ENCODE measurements at places on chromosomes 7 and 10. TPM values are rescaled to one million over a fixed set of nuclear protein-coding genes. Genes with fewer than 3 reads are reported as not detected.

The PRR15 gene
- not detected for total RNA-seq

The FRAT2 gene
- total RNA-seq, result 13.6 TPM

The NUB1 gene
- total RNA-seq, result 60.3 TPM

The RPEL1 gene
- not detected for total RNA-seq

The VWC2 gene
- not detected for total RNA-seq

The COBL gene
- total RNA-seq, result 17.2 TPM

The HOXA4 gene
- total RNA-seq, result 8.6 TPM

The WNT8B gene
- not detected for total RNA-seq

The GRID2IP gene
- 0.27 TPM for total RNA-seq

The FAM13C gene
- 53.4 TPM for total RNA-seq

The SUN3 gene
- total RNA-seq, result not detected

DNA sequence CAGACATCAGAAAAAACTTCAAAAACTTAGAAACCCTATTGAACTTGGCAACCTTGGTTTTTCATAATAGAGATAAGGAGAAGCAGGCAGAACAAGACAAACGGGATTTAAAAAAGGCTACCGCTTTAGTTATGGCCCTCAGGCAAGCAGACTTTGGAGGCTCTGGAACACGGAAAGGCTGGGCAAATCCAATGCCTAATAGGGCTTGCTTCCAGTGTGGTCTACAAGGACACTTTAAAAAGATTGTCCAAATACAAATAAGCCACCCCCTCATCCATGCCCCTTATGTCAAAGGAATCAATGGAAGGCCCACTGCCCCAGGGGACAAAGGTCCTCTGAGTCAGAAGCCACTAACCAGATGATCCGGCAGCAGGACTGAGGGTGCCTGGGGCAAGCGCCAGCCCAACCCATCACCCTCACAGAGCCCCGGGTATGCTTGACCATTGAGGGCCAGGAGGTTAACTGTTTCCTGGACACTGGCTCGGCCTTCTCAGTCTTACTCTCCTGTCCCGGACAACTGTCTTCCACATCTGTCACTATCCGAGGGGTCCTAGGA, 115.3 kb downstream of the NRCAM start:
- ATAC-seq, result no peak
- no peaks in the 10 kb centered on the region for H3K36me3 ChIP-seq
- H3K27ac ChIP-seq, result no peak overlapping the region
- no peaks in the 10 kb centered on the region for H3K27me3 ChIP-seq
- H3K4me3 ChIP-seq, result no peak overlapping the region

DNA sequence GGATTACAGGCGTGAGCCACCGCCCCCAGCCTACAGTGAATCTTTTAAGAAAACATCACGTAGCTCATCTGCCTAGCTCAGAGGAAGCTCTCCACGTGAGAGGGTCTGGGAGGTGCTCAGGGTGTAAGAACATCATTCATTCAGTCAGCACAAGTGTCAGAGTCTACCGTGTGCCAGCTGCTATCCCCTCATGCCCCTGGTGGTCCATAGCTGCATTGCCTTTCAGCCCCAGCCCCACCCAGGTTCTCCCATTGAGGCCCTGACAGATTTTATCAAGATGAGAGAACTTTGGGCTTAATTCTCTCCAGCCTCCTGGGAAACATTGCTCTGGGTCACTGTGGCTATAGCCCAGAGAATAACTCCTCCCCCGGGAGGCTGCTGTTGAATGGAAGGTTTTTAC, 45.1 kb downstream of the ZNF503 start:
- H3K27ac ChIP-seq, result no peak overlapping the region
- H3K4me1 ChIP-seq, result no peaks in the 10 kb centered on the region
- H3K4me3 ChIP-seq, result no peak overlapping the region
- H3K27me3 ChIP-seq, result no peaks in the 10 kb centered on the region
- ATAC-seq, result no peak

GRCh38 chr7:134910214-134910890, 76.0 kb upstream of the AGBL3 start:
- H3K27me3 ChIP-seq, result no peaks in the 10 kb centered on the region
- H3K36me3 ChIP-seq, result no peaks in the 10 kb centered on the region
- H3K27ac ChIP-seq, result peak overlapping the region; percentile 89

GRCh38 chr7:36228039-36228438, 75.0 kb downstream of the EEPD1 start:
- no peaks in the 10 kb centered on the region for H3K36me3 ChIP-seq
- H3K4me1 ChIP-seq, result peaks cover 6% of the 10 kb centered on the region
- H3K27ac ChIP-seq, result no peak overlapping the region
- H3K27me3 ChIP-seq, result no peaks in the 10 kb centered on the region
- ATAC-seq, result no peak

DNA sequence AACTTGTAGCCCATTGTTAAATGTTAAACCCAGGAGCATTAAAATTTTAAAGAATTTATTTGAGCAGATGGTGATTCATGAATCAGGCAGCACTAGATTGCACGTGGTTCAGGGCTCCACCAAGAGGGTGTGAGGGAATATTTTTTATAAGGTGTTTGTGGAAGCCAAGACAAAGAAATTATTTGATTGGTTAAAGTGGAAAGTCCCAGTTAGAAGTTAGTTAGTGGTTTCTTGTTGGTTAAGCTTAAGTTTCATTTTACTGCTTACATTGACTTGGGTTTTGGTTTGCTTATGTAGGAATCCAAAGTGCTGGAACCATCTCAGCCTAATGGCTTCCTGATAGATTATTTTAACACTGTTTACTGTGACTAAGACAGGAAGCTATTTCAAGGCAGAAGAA, 906.2 kb downstream of the LRMDA start:
- peaks cover 8% of the 10 kb centered on the region for H3K4me1 ChIP-seq
- no peaks in the 10 kb centered on the region for H3K27me3 ChIP-seq
- no peak for ATAC-seq
- H3K4me3 ChIP-seq, result no peak overlapping the region

DNA sequence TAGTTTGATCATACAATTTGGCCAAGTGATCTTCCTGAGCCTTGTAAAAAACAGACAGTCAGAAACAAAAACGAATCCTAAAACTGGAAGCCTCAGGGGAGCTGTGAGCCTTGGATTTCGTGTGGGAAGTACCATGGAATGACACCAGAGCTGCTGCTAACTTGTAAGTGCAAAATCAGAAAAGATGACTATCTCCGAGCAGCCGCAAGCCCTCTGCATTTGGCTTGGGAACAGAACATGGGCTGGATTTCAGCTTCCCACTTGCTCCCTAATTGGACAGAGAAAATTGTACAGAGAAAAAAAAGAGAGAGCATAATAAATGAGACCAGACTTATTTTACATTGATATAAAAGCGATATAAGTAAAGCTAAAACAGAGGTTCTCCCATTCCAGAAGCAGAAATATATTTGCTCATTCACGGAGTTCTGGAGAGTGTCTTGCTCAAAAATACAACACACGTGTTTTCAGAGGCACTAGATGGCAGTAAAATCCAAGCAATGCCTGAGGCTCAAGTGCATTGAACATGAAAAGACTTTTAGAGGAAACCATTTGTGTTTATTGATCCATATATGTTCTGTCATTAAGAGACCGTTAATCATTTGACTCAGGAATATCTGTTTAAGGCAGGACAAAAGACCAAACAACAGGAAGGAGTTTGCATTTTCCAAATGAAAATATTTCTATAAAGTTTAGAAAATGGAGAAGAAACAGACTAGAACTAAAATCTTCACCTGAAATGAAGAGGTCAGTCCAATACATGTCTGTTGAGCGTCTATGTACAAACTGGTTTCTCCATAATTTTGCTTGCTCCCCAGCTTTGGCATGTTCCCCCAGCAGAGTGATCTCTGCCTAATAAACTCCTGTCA, 78.3 kb upstream of the SLC26A5 start:
- H3K4me3 ChIP-seq, result no peak overlapping the region
- peaks cover 9% of the 10 kb centered on the region for H3K27me3 ChIP-seq
- no peak for ATAC-seq
- no peaks in the 10 kb centered on the region for H3K4me1 ChIP-seq
- H3K27ac ChIP-seq, result no peak overlapping the region
- no peaks in the 10 kb centered on the region for H3K36me3 ChIP-seq

GRCh38 chr7:135074096-135074495, 73.8 kb upstream of the TMEM140 start:
- H3K4me3 ChIP-seq, result no peak overlapping the region
- no peaks in the 10 kb centered on the region for H3K36me3 ChIP-seq
- H3K4me1 ChIP-seq, result no peaks in the 10 kb centered on the region
- ATAC-seq, result no peak

DNA sequence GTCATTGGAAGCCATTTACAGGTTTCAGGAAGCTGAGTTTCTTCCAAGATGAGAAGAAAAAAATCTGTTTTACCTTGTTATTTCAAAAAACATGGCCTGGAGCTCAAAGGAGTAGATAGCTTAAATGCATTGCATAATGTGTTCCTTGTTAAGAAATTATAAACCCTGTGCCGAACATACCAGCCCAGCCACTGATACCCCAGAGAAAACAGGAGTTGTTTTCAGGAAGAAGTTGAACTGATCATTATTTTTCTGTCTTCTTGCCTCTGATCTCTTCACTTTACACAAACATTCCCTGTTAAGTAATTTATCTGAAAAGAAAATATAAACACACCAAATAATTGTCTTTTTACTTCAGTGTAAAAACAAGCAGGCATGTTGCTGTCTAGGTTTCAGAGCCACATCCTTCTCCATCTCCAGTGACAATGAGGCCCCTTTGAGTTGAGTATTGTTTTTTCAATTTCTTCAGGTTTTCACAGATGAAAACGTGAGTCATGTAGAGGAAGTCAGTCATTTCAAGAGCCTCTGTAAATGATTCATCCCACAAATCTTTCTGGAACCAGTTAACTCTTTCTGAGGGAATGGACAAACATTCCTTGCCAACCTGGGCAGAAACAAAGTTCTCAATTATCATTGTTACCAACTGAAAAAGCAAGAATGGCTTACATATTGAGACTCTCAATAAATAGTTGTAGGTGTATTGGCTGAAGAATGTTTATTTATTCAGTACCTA, 244.2 kb downstream of the IPMK start:
- no peak for ATAC-seq
- H3K4me1 ChIP-seq, result no peaks in the 10 kb centered on the region
- H3K36me3 ChIP-seq, result no peaks in the 10 kb centered on the region
- H3K27me3 ChIP-seq, result no peaks in the 10 kb centered on the region
- H3K27ac ChIP-seq, result no peak overlapping the region
- no peak overlapping the region for H3K4me3 ChIP-seq

DNA sequence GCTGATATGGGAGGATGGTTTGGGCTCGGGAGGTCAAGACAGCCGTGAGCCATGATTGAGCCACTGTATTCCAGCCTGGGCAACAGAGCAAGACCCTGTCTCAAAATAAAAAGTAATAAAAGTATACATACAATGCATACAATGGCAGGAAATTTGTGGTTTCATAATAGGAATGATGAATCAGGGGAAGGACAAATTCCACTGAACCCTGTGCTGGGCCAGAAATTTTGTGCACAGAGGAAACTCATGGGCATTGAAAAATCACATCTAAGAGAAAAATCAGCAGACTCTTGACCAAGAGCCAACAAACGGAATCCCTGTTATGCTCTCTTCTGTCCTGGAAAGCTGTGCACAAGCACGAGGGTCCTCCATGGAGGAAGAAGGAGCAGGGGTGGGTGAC, 35.1 kb downstream of the SEM1 start:
- H3K4me1 ChIP-seq, result no peaks in the 10 kb centered on the region
- H3K27me3 ChIP-seq, result no peaks in the 10 kb centered on the region
- H3K36me3 ChIP-seq, result peaks cover 36% of the 10 kb centered on the region
- no peak overlapping the region for H3K27ac ChIP-seq
- no peak for ATAC-seq

- H3K27me3 ChIP-seq, result no peaks in the 10 kb centered on the region
- no peak overlapping the region for H3K4me3 ChIP-seq
- ATAC-seq, result no peak
- H3K27ac ChIP-seq, result no peak overlapping the region
- peaks cover 34% of the 10 kb centered on the region for H3K36me3 ChIP-seq
Observed at GRCh38 chr7:102450242-102450641, 14.4 kb downstream of the ALKBH4 start.

GRCh38 chr10:51983481-51983880, 284.1 kb upstream of the CSTF2T start:
- no peak for ATAC-seq
- no peaks in the 10 kb centered on the region for H3K4me1 ChIP-seq
- no peaks in the 10 kb centered on the region for H3K36me3 ChIP-seq
- no peak overlapping the region for H3K27ac ChIP-seq

GRCh38 chr10:91758303-91759146, 39.7 kb upstream of the TNKS2 start:
- H3K27me3 ChIP-seq, result no peaks in the 10 kb centered on the region
- H3K4me3 ChIP-seq, result no peak overlapping the region
- H3K27ac ChIP-seq, result no peak overlapping the region
- H3K36me3 ChIP-seq, result no peaks in the 10 kb centered on the region
- no peak for ATAC-seq

DNA sequence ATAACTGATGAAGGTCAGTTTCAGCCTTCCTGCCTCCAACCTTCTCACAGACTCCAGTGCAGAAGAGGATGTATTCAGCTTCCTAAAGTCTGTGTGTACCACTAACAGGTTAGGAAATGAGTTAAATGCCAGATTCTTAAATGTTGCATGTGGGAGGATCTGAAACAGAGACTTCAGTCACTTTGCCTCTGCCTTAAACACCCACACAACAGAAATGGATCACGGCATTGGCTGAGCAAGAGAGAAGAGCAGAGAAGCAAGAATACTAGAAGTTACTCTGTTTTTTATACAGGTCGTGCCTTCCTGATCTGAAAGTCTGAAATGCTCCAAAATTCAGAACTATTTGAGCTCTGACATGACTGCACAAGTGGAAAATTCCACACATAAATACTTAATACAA, 98.9 kb upstream of the ARHGAP21 start:
- ATAC-seq, result no peak
- H3K27me3 ChIP-seq, result no peaks in the 10 kb centered on the region
- no peak overlapping the region for H3K27ac ChIP-seq
- H3K36me3 ChIP-seq, result no peaks in the 10 kb centered on the region

GRCh38 chr7:155486783-155487508, 29.0 kb downstream of the EN2 start:
- peaks cover 20% of the 10 kb centered on the region for H3K4me1 ChIP-seq
- H3K27ac ChIP-seq, result no peak overlapping the region
- H3K27me3 ChIP-seq, result peaks cover 97% of the 10 kb centered on the region
- H3K4me3 ChIP-seq, result no peak overlapping the region

DNA sequence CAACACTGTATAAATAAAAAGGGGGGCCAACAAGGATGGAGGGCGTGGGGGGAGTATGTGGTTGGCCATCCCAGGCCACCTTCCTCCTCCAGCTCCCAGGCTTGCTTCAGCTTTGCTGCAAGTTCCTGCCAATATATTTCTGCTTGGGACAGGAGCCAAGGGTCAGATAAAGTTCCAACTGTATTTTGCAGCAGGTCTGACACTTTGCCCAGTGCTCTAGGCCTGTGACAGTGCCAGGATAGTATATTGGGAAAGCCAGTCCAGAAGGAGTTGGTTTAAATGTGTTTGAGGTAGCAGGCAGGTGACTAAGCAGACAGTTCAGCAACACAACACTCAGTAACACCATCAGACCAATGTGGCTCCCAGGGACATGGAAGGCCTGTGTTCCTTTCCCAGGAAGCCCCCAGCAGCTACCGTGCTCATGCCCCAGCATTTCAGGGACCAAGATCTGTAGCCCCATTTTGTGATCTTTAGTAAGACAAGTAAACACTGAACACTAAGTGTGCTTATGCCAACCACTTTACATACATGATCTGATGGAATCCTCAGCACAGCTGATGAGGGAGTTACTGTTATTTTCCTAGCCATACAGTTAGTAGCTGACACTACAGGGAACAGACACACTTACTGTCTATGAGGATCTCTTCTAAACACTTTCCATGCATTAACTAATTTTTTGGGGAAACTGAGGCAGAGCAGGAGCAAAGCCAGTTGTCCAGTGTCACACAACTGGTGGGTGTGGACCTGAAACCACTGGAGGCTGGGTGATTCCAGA, 38.9 kb downstream of the DNAJB12 start:
- peak; percentile 63 for ATAC-seq
- peak overlapping the region; percentile 76 for H3K27ac ChIP-seq
- H3K4me1 ChIP-seq, result peaks cover 41% of the 10 kb centered on the region
- no peak overlapping the region for H3K4me3 ChIP-seq
- no peaks in the 10 kb centered on the region for H3K36me3 ChIP-seq
